SK-N-MC (cell line): ENCODE measurements at places on chromosomes 5 and 9.

- DNase-seq = no peak
Measured at GRCh38 chr5:31639481-31640411, 815 bp downstream of the PDZD2 start.

DNA sequence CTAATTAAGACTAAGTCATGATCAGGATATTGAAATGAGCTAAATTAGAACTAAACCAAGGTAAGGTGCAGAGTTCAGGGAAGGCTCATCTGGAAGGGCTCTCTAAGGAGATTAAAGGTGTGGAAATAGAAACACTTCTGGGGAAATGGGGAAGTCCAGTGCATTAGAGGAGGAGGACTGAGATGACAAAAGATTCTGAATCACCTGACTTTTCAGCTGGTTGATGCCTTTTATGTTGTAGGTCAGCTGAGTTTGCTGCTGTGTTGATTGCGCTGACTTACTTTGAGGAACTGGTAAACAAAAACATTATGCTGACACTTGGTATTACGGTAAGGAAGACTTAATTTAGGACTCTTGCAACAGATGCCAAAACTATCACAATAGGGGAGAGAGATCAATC, 23.8 kb downstream of the IFNA5 start:
- DNase-seq = no peak

DNA sequence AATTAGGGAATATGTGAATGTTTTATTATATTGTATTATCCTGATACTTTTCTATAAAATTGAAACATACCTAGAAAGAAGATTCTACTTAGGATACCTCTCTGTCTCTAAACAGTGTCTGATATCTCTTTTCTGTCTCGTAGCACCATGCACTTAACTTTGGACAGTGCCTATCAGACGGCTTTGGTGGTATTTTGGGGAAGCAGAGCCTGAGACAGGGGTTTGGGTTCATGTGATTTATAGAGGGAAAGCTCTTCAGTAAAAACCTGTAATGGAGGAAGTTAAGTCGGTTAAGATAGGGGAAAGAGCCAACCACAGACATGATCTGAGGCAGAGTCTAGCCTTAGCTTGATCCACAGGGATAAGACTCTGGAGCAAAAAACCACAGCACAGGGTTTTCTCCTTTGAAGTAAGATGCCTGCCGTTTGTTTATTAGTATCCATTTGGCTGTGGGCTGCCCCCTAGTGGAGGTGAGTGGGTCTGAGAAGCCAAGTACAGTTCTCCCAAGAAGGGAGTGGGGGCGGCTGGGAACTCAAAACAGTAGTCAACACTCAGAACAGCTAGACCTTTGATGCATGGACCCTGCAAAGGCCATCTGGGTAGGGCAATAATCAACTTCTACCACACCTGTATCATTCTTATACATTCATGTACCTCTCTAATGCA, 141.2 kb upstream of the ASTN2 start:
- no peak for DNase-seq

GRCh38 chr9:30280229-30280900, 2104.1 kb upstream of the ACO1 start:
- DNase-seq = no peak

GRCh38 chr9:13382595-13382994, 103.1 kb upstream of the MPDZ start:
- DNase-seq = no peak

DNA sequence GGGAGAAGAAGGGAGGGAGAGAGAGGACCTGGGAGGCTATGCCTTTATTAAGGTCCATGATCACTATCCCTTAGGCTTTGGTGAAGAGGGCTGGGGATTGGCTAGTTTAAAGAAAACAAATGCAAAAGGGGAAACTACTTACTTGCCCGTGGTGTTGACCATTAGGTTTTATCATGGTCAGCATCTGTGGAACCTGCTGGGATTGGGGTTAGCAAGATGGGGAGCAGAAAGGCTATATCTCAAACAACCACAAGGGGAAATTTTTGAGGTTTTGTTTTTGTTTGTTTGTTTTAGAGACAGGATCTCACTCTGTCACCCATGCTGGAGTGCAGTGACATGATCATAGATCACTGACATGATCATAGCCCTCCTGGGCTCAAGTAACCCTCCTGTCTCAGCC, 9.0 kb upstream of the RAD23B start:
- no peak for DNase-seq

- no peak for DNase-seq
Measured at GRCh38 chr9:72477930-72478518, 43.4 kb upstream of the TMC1 start.

DNA sequence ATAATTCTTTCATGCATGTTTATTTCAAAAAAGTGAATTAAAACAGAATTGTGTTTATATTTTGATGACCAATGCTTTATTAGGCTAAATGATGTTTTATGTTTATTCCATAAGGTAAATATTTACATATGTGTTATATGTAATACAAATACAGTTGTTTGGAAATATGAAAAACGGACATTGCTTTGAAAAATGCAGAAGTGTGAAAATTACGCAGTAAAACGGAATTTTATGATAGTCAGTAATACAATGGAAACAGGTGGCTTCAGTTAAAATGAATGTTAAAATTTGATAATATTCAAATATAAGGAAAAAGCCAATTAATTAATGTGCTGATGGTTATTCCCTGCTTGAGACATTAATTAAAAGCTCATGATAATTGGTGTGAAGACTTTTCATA, 1633.8 kb downstream of the MAT2B start:
- DNase-seq = no peak

DNA sequence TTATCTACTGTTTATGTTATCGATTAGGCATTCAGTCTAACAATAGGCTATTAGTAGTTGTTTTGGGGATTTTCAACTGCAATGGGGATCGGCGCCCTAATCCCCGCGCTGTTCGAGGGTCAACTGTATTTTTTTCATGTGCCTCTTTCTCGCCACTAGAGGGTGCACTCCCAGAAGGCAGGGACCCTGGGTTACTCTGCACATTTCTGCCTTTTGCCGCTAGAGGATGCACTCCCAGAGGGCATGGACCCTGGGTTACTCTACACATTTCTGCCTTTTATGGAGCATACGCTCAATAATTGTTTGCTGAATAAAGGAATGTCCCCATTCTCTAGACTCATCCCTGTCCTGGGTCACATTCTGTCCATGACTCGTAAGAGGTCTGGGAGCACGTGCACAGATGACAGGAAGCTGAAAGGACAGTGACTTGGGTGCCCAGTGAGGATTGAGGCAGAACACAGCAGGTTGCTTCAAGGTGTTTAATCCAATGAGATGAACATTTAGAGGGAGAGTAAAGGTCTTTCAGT, 27.9 kb upstream of the RECK start:
- DNase-seq = peak; percentile 39

- no peak for DNase-seq
Measured at GRCh38 chr5:170743876-170744212, 39.7 kb upstream of the GABRP start.

GRCh38 chr5:131084436-131084835, 80.6 kb downstream of the HINT1 start:
- DNase-seq = no peak

GRCh38 chr9:93677048-93677571, 100.7 kb downstream of the PHF2 start:
- DNase-seq = no peak

GRCh38 chr9:121322037-121322736, 47.9 kb downstream of the STOM start:
- no peak for DNase-seq

GRCh38 chr9:106684940-106685695, 177.8 kb upstream of the ZNF462 start:
- no peak for DNase-seq

- DNase-seq = no peak
Measured at GRCh38 chr5:87413343-87413645, 564 bp upstream of the CCNH start.

DNA sequence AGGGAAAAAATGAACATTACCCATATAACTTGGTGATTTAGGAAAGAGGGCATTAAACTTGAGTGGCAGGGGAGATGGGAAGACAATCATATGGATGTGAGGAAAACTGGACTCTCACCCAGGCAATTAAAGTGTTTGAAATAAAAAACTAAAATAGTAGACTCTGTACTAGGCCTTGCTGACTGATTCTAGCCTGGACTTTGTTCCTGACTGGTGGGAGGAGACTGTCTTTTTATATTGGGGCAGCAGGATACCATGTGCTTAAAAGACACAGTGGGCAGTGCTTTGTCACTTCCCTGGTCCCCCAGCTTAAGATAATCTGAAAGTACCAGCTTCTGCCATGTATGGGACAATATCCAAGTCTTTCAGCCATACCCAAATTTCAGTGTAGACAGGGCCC, 107.0 kb downstream of the ACTL7B start:
- no peak for DNase-seq

GRCh38 chr5:15103130-15103529, 231.6 kb upstream of the ANKH start:
- no peak for DNase-seq

GRCh38 chr5:124341066-124341858, 405.2 kb downstream of the ZNF608 start:
- no peak for DNase-seq

- DNase-seq = no peak
Measured at GRCh38 chr5:180078348-180078747, 6.8 kb upstream of the RNF130 start.

- DNase-seq = no peak
Measured at GRCh38 chr9:6938873-6939272, 181.1 kb downstream of the KDM4C start.

DNA sequence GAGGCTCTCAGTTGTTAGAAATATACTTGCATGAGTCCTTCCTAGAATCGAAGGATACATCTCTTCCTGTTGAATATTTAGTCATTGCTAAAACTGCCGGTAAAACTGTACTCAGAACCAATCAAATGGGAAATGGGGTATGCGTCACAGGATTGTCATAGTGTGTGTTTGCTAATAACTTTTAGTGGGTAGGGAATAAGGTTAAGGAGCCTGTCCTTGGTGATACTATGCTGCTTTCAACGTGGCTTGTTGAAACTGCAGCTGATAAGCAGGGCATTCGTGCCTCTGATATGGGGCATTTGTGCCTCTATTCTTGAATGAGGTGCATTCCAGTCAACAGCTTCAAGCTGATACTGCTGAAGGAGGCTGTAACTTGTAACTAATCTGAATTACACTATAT, 26.6 kb downstream of the HABP4 start:
- DNase-seq = no peak

DNA sequence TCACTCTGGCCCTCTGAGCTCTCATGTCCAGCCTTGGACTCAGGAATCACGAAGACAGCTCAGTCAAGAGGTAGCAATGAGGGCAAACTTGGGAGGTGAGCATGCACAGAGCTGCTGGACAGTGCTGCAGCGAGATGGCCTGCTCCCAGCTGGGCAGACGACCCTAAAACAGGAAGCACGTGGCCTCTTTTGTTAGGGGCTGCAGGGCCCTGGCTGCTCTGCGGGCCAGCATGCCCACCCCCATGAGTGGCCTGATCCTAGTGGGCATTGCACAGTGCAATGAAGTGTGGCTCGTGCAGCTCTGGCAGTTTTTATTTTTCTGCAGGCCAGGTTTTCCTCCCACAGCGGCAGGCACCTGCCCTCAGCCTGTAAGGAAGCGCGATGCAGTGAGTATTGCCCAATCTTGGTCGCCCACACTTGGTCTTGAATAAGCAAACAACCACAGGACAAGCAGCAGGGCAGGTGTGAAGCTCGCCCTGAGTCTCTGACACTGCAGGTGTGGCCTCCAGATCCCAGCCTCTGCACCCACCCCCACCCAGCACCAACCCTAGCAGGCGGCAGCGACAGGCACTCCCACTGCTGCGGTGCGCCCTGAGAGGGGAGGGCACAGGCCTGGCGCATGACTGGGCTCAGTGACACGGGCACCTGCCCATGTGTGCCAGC, 60.8 kb downstream of the SEMA4D start:
- no peak for DNase-seq

- DNase-seq = no peak
Measured at GRCh38 chr5:126858441-126858840, 81.5 kb downstream of the LMNB1 start.

DNA sequence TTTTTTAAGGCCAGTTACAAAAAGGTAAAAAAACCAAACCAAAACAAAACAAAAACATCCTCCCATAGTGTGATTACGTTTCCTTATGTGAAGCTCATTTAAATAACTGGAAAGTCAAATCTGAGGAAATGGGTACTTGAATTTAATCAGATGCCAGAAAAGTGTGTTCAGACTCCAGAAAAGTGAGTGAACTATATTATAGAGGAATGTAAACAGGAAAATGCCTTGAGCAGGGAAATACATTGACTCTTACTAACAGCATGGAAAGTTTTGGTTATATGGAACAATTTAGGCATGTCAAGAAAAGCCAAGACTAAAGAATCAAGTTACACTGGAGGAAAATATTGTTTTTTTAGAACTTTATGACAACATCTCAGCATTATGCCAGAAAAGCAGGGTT, 37.8 kb upstream of the RNF20 start:
- DNase-seq = peak; percentile 72

DNA sequence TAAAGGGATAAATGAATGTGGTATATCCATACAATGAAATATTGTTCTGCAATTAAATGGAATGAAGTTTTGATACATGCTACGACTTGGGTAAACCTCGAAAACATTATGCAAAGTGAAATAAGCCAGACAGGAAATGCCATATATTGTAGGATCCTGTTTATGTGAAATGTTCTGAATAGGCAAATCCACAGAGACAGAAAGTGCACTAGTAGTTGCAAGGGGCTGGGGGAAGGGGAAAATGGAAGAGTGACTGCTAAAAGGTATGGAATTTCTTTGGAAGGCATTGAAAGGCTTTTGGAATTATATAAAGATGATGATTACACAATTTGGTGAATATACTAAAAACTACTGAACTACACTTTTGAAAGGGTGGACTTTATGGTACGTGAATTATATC, 97.0 kb downstream of the FOXD1 start:
- DNase-seq = no peak

DNA sequence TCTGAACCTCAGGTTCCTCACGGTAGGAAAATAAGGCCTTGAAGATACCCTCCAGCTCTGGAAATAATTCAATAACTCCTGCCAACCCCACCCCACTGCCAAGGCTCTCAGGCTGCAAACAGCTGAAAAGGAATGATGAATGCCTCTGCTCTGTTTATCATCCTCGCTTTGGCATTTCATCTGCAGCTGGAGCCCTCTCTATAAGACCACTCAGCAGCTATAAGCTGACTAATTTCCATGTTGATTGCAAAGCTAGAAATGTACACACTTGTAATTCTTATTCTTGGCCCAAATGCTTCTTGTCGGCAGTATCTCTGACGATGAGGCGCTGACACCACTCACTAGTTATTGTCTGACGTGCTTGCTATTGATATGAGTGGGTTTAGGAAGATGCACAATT, 408.4 kb upstream of the NMUR2 start:
- no peak for DNase-seq
